ENCODE measurements at places on chromosomes 11 and 22.

- no peak for DNase-seq
Measured at GRCh38 chr22:25997886-25998775, 171.1 kb upstream of the SEZ6L start.

DNA sequence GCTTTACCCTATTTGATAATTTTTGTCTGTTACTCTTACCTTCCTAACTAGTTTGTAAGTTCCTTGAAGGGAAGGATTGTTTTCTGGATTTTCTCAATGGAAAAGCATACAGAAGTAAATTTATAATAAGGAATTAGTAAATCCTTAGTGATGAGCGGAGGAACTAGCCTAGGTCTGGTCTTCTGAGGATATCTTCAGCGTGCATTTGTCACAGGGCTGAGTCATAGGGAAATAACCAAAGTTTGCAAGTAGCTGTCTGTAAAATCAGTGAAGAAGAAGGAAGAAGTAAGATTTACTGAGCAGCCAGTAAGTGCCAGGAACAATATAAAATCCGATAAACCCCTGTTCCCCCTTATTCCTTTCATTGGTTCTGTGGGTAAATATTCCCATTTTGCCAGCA, 162.7 kb upstream of the SORL1-AS1 start:
- no peak for DNase-seq

DNA sequence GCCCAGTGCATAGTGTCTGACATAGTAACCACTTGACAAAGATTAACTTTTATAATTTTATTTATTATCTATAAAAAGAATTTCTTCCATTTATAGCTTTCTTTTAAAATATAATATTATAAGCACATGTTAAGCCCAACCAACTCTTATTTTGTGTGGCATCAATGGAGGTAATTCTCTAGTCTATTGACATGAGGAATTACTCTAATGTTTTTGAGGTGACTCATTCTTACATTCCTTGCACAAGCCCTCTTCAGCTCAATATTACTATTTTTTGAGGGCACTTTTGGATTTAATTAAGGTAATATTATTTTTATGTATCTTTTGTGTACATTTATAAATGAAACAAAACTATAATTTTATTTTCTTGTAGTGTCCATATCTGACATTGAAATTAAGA, 59.6 kb downstream of the AASDHPPT start:
- no peak for DNase-seq

GRCh38 chr11:9645881-9646280, 18.0 kb upstream of the SWAP70 start:
- no peak for DNase-seq

- DNase-seq = no peak
Measured at GRCh38 chr11:111089759-111090158, 155.8 kb upstream of the POU2AF2 start.

DNA sequence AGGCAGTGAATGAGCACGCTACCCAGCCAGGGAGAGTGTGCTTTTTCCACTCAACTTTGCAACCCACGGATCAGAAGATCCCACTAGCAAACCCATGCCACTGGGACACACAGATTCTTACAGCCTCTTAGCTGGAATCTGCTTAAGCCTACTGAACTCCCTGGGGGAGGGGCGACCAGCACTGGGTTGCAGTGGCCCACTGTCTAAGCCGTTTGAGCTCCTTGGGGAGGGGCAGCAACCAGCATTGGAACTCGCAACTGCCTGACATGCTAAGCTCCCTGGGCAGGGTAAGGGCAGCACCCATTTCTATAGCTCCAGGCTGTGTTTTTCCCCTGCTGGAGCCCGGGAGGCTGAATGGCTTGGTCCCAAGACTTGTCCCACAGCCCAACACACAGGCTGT, 99.6 kb downstream of the FAM168A start:
- no peak for DNase-seq
